Renal cortex interstitium (tissue), 15 donors: ENCODE measurements at places on chromosomes 2 and 18.

- DNase-seq, result no peak
These were observed 73.6 kb downstream of the ASAP2 start for GRCh38 chr2:9280224-9280623.

- no peak for DNase-seq
These were observed 26.4 kb upstream of the PAX8 start for GRCh38 chr2:113305146-113305545.

DNA sequence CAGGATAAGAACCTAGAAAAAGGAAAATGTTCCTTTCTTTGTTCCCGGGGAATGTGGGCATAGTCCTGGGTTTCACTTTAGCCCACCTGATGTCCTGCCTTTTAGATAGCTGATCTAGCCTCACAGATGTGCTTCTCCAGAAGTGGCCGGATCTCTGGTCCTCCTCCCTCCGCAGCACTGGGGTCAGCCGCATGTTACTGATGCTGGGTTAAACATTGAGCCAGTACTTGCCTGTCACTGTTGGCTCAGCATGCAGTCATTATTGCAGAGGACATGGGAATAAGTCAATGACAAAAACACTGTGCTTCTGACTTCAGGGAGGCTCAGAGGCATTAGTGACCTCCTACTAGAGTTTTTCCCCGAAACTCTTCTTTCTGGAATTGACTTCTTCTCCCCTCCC lies 27.6 kb downstream of the NCK2 start:
- DNase-seq, result no peak

- DNase-seq, result no peak
These were observed 296.4 kb downstream of the CYP26B1 start for GRCh38 chr2:71851094-71851750.

GRCh38 chr2:238142382-238143205 lies 4.1 kb downstream of the KLHL30 start:
- no peak for DNase-seq

- no peak for DNase-seq
These were observed 192.1 kb upstream of the NCKAP5 start for GRCh38 chr2:133760376-133760775.

DNA sequence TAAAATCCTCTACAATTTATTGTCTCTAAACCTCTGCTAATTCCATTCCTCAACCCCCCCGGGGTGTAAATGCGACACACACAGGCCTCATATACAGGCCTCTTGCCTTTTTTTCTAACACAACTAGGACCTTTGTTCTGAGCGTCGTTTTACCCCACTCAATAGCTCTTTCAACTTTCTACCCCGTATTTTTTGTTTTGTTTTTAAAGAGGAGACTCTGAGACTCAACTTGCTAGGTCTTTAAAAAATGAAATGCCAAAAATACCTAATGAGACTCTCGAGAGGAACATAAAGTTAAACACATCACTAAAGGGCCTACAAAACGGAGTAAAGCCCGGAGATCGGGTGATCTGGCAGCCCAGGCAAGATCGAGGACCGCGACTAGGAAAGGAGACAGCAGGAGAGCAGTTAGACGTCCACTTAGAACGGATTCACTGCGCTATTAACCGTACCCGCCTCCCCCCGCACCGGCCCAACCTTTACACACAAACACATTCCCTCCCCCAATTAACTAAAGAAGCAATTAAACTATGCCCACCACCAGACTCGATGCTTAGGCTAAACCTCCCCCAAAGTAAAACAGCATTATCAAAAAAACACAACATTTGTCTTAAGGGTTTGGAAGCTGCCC lies 1.7 kb downstream of the TRIP12 start:
- peak; percentile 7 for DNase-seq

GRCh38 chr18:49716035-49716434 lies 97.3 kb downstream of the ACAA2 start:
- no peak for DNase-seq

DNA sequence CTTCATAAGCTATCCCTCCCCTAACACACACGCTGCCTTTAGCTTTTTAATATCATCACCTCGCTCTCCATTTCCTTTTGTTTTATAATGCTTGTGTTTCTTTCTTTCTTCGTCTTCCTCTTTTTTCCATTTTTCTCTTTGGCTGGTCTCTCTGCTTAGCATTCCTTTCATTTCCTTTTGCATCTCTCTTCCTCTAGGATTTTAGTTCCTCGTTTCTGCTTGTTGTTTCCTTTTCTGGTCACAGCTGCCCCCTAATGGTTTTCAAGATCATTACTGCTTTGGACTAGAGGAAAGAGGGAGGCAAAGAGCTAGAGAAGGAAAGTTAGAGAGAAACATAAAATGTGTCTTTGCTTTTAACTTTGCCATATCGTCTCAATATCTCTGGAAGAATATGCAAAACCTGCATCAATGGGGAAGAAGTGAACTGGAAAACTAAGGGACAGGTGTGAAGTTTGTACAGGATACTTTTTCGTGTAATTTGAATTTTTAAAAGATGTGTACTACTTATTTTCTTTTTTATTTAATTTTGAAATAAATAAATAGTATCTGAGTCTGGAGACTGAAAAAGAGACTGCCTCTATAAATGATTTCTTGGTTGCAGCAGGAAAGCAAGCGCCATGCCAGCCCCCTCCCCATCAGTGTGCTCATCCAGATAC lies 6.3 kb upstream of the NRP2 start:
- DNase-seq, result no peak

DNA sequence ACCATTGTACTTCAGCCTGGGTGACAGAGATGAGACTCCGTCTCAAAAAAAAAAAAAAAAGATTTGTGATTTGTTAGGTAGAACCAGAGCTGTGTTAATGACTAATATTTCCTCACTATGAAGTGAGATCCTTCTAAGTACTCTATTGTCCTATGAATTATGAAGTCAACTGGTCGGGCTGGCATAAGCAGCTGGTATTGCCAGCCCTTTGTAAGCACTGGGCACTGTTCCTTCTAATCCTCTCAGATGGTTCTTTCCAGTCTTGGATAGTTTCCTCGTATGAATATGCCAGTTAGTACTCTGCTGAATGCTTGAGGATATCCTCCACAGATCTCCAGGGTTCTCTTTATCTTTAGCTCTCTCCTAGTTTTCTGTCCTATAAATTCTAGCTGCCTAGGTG lies 223.1 kb upstream of the SP5 start:
- DNase-seq, result no peak

- DNase-seq, result no peak
These were observed 12.4 kb downstream of the CIB4 start for GRCh38 chr2:26628561-26629345.

- DNase-seq, result no peak
These were observed 44.2 kb downstream of the GPD2 start for GRCh38 chr2:156480376-156480775.

DNA sequence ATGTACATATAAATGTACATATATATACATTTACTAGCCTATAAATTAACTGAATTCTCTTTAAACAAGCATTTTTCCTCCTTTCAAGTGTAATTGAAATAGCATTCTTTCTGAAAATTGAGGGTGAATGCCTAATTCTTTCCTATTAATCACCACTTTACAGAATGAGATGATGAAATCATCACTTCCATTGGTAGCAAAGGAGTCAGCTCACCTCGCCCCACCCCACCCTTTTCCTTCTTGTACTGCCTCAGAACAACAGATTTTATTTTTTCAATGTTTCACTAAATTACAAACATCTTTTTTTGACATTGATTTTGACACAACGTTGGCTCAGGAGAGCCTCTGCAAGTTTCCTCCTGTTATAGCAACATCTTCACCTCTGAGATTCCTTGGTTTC lies 181.9 kb upstream of the CDH7 start:
- no peak for DNase-seq

GRCh38 chr2:13522917-13523821 lies 806.4 kb downstream of the TRIB2 start:
- DNase-seq, result no peak

- no peak for DNase-seq
These were observed 250.6 kb downstream of the SMAD2 start for GRCh38 chr18:47679864-47680263.

DNA sequence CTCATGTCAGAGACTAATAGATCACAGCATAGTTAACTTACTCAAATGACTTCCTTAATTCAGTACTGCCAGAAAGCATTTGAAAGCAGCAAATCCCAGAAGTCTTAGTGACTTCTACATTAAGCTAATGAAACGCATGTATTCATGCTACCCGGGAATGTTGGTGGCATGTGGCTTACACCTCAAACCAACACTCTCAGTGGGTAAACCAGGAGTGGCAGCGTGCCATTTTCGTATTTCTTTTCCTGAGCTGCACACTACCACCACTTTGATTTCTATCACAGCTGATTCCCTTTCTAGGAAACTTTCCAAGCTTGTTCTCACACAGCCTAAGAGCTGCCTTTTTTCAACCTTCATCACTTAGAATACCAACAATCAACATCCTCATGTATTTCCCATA lies 646.6 kb downstream of the NRXN1 start:
- no peak for DNase-seq

DNA sequence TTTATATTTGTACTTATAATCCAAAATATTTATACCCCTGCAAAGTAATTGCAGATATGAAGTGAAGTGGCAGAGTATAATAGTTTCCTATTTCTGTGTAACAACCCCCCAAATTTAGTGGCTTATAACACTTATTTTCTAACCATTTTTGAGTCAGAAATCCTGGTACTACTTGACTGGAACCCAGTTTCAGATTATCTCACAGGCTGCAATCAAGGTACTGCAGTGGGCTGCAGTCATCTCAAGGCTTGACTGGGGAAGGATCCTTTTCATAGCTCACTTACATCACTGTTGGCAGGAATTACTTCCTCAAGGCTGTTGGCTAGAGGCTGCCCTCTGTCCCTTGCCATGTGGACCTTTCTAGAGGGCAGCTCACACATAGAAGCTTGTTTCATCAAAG lies 558.2 kb upstream of the PKDCC start:
- DNase-seq, result no peak

DNA sequence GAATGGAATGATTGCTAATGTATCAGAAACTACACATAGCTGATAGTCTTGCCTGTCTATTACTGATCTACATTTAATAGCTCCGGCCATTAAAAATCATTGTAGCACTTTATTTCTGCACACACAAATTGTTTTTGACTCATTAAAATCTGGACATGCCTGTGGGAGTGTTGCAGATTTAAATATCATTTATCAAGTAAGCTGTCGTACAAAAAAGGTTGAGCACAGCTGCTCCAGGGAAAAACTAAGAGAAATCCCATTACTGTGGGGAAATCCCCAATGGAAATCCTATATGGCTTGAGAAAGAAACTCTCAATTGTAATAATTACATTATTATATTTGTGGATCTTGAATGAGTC lies 99.6 kb upstream of the CERS6 start:
- DNase-seq, result no peak

DNA sequence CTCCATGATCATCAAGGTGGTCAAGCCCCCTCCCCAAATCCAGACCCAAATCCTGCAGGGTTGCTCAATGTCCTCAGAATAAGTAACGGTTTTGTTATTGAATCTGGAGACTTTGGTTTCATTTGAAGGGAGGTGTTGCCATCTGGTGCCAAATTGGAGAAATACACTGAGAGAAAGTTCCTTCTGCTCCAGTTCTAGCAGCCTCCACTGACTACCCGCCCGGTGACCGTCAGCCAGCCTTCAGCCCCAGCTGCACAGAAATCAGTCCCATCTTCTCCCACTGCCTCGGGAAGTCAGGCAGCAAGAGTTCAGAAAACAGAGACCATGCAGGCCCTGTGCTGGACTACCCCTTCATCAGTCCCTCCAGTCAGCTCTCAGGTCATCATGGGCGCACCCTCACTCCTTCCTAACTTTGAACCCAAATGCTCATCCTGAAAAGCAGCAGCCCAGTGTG lies 38.7 kb downstream of the PKDCC start:
- peak; percentile 59 for DNase-seq

DNA sequence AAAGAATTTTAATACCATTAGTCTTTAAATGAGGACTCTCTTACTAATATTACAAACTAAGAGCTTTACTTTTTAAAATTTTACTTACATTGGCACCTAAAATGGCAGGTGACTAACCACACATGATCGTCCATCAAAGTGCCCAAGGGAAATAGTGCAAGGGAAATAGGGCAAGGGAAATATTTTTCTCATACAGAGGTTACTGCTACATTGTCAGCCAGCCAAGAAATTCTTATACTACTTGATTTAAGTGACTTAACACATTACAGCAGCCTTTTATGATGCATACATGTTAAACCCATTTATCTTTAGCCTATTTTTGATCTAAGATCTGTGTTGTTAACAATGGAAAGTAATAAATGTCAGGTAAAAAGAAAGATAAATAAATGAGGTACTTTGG lies 587.2 kb upstream of the PKDCC start:
- no peak for DNase-seq

DNA sequence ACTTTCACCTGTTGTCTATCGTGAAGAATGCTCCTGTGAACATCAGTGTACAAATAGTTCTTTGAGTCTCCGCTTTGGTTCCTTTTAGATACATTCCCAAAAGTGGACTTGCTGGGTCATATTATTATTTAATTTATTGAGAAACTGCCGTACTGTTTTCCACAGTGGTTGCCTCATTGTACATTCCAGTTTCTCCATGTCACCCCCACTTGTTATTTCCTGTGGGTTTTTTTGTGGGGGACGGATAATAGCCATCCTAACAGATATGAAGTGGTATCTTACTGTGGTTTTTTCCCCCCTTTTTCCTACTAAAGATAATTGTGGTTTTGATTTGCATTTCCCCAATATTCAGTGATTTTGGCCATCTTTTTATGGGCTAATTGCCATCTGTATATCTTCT lies 53.8 kb downstream of the SMCHD1 start:
- no peak for DNase-seq
